ENCODE measurements at places on chromosomes 4 and X.

GRCh38 chr4:137968956-137969678 lies 273.0 kb downstream of the SLC7A11 start:
- DNase-seq: no peak

- DNase-seq: no peak
Measured at GRCh38 chr4:174580597-174580996, 58.3 kb upstream of the HPGD start.

DNA sequence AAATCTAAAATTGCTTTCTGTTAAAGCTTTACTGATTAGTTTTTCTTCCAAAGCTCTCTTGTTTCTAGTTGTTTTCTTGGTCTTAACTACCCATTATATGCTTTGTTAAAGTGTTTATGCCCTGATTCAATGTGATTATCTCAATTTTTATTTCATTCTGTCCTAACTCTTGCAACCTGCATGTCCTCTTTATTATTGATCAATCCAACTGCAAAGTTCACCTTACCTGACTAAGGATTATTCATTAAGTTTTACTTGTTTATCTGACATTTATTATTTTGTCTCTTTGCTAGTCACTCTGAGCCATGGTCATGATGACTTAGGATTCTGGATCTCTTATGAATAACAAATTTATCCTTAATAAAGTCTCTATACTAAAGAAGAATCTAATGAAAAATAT lies 15.8 kb downstream of the UGT2B10 start:
- no peak for DNase-seq

DNA sequence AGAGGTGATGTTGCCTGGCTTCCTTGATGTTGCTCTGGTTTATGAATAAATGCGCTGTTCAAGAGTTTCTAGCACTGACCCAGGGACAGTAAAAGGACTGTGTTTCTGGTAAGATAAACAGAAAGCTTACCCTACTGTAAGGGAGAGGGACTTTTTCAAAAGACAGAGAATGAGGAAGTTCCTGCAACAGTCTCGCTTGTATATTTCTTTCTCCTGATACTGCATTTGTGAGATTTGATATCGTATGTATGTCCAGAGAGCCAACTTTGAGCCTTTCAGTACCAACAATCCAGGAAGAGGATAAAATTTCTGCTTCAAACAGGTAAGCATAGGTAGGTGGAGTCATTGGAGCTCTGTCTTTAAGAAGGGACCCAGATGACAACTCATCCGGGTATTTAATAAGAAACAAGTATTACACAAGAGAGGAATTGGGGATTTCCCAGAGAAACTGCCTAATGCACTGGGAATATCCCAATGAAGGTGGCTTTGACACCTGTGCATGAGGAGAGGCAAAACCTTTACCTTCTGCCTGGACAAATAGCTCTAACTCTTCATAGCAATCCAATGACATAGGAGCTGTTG lies 773 bp downstream of the DAPP1 start:
- peak; percentile 72 for DNase-seq

DNA sequence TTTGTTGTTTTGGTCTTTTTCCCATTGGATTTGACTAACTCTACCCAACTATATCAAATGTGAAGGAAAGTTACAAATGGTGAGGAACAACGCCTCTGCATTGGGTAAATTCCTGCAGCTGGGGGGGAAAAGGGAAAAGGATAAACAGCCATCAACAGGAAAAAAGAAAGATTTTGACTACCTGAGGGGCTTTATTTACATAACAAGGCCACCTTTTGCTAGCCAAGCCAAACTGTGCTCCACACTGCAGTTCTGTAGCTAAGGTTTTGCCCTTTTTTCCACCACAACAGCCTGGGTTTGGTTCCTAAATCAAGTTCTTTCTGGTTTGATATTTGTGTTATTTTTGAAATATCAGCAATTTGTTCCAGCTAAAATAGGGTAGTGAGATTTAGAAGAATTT lies 40.8 kb downstream of the RHOXF2B start:
- no peak for DNase-seq

GRCh38 chr4:68346461-68346860 lies 3.4 kb downstream of the YTHDC1 start:
- DNase-seq: no peak

DNA sequence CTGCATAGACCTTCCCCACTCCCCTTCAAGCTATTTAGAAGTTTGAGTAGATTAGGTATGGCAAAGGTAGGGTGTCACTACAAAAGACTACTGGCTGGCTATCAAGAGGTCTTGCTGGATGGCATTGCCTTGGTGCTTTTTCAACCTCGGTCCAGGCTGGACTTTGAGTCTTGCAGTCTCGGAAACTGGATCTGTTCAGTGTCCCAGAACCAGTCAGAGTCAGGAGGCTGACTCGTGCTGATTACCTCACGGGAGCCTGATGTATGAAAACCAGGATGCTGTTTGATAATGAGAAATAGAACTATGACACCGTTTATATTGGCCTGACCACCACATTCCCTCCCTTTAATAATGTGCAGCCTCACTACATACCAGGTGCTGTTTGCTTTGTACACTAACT lies 2.7 kb upstream of the PHKA1 start:
- DNase-seq: no peak

DNA sequence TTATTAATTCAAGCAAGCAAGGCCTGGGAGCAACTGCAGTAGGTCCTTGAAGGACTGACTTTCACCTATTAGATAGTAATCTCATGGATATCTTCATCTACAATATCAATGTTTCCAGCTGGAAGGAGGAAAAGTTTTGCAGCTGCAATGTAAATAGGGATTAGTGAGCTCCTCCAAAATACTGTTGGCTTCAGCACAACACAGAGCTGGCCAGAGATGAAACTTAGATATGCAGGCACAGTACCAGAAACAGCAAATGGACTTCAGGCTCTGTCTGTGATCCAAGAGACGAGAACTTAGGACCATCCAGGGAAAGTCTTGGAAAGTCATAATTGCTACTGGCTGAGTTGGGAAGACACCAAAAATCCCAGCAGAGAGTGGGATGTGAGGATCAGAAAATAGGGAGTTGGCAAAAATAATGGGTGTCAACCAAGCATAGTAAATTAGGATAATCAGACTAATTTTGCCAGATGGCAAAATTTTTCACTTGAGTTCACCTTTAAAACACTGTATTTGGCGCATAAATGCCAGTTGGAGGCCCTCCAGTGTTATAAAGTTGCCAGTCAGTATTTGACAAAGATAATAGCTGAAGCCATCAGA lies 57.5 kb downstream of the PARM1 start:
- no peak for DNase-seq

DNA sequence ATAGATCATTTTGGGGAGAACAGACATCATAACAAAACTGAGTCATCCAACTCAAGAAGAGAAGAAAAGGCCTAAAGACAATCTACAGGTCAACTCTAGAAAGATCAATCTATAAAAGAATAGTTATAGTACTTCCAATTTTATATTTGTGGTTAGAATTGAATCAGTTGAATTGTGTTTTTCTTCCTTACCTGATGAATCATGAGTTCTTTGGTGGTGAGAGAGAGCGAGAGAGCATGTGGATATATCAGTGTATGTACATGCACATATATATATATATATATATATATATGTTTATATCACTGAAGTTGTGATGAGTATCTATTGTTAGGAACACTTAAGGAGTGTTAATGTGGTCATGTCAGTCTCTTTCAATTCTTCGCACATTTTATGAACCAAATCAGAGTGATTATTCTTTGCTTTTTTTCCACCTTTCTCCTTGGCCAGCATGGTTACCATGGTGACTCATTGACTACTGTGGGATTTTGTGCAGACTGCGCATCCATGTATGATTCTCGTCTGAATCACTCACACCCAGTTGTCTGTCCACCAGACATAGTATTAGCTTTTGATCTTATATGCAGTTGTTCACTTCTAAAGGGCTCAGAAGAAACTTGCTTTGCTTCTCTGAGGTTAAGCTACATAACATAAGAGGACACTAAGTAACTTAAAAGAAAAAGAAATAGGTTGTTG lies 90.4 kb upstream of the RAB40AL start:
- DNase-seq: no peak

GRCh38 chr4:149914119-149915115 lies 98.8 kb upstream of the IQCM start:
- DNase-seq: peak; percentile 77

- no peak for DNase-seq
Measured at GRCh38 chr4:7803371-7803770, 136.3 kb downstream of the AFAP1 start.

- DNase-seq: peak; percentile 71
Measured at GRCh38 chr4:81919223-81919622, 447.5 kb upstream of the RASGEF1B start.

- no peak for DNase-seq
Measured at GRCh38 chr4:100933628-100934027, 413.7 kb downstream of the PPP3CA start.

DNA sequence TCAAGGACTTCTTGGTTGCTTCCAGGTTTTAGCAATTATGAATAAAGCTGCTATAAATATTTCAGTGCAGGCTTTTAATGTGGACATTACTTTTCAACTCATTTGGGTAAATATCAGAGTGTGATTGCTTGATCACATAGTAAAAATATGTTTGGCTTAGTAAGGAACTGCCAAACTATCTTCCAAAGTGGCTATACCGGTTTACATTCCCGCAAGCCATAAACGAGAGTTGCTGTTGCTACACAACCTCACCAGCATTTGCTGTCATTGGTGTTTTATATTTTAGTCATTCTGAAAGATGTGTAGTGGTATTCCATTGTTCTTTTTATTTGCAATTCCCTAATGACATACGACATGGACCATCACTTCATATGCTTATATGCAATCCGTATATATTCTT lies 30.9 kb upstream of the SPOCK3 start:
- no peak for DNase-seq

GRCh38 chrX:145190801-145191389 lies 56.4 kb upstream of the SPANXN1 start:
- DNase-seq: peak; percentile 24

DNA sequence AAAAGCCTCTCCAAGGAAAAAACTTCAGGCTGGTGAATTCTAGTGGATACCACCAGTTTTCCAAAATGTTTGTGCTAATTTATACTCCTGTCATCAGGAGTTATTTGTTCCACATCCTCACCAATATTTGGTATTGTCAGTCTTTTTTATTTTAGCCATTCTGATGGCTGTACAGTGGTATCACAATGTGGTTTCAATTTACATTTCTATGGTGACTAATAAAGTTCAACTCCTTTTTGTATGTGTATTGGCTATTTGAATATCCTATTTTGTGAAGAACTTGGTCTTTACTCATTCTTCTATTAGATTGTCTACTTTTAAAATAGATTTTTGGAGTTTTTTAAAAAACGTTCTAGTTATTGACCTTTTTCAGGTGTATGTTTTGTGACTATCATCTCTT lies 33.0 kb upstream of the FRAS1 start:
- DNase-seq: no peak

DNA sequence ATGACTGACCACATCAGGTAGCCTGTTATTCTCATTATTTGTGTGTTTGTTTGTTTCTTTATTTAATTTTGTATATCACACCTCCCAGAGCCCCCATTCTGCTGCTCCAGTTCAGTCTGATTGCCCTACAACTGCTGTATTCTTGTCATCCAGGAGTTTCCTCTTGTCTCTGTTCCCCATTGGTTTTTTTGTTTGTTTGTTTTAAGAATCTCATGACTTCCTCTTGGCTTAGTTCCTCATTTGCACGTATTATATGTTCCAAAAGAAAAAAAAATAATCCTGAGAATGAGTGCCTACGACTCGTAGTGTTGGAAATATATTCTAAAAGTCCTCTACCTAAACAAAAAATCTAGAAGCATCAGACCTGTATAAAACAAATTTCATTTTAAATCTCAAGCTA lies 142.3 kb upstream of the SLIT2 start:
- DNase-seq: no peak

DNA sequence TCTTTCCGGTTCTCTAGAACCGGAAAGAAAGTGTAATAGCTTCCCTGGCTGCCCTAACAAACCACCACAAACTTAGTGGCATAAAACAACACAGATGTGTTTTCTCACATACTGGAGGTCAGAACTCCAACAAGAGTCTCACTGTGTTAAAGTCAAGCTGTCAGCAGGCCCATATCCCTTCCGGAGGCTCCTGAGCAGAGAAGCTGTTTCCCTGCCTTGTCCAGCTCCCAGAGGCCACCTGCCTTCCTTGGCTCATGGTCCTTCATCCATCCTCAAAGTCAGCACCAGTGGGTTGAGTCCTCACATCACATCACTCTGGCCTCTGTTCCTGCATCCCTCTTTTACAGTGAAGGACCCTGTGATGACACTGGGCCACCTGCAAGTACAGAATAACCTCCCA lies 49.8 kb upstream of the HMX1 start:
- DNase-seq: no peak

- DNase-seq: no peak
Measured at GRCh38 chrX:2748171-2748814, 3.5 kb upstream of the XG start.

DNA sequence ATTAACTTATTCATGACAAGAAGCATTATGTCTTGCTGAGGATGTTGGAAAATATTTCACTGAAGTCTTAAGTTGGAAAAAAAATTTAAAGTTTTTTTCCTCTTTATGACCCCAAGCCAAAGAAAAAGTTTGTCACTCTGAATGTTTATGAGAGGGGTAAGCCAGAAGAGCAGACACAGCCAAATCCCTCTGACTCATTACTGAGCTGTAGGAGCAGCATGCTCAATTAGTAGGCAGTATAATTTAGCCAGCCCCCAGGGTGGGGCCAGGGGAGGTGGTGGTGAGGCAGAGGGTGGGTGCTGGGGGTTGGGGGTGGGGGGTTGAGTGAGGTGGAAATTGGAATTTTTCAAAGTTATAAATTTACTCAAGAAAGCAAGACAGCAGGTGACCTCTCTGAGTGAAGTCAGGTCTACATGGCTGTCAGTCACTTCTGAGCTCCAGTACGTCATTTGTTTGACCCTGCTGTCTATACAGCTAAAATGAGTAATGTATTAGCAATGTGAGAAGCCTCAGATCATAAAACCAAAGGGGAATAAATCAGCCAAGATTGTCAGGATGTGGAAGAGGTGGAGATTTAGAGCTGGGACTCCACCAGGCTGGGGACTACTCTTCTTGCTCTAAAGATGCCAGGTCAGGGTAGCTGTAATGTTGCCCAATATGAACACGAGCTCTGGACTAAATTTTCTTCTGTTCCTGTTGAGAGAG lies 98.8 kb upstream of the NDP start:
- DNase-seq: no peak

DNA sequence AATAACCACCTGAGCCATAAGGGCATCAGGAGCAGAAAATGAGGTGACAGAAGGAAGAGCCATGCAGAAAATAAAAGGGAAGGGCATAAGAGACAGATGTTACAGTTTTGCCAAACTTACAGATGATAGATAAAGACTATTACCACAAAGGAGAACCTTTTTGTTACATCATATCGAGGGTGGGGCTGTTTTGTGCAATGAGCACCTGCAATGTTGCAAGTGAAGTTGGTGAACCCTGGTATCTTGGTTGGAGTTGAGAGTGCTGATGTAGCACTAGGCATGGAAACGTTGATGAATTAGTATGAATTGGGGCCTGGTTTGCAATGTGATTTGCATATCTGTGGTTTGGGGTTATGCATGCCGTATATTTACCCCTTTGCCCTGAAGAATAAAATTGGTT lies 119.8 kb upstream of the TEX13D start:
- DNase-seq: peak; percentile 33

Measured in NAMALWA (cell line).